ENCODE measurements at places on chromosomes 6 and 20.

GRCh38 chr6:26008470-26008869 is 45.9 kb downstream of the TRIM38 start:
- DNase-seq, result no peak

DNA sequence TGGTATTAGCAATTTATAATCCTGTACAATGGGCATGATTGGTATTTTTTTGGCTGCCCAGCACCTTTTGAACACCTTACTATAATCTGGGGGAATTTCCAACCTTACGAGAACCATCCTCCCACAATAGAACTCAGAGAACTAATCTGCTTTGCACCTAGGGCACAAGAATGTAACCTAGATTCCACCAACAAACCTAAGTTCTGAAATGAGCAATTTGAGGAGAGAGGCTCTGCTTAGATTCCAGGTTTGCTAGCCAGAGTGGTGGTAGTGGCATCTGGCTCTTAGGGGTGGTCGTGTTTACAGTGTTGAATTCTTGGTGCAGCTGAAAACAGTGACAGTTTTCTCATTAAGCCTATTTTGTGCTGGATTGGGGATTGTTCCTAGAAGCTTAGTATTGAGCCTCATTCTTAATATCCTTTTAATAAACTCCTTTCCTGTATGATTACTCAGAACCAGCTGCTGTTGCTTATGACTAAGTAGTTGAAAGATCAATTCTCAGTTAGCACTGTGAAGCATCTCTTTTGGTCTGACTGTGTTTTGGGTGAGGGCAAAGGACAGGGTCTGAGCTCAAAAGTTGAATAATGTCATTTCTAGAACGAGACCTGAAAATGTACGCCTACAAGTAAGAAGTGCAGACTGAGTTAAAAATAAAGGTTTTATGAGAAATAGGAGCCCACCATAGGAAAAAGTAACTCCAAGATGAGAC is 385.6 kb downstream of the CDKAL1 start:
- no peak for DNase-seq

DNA sequence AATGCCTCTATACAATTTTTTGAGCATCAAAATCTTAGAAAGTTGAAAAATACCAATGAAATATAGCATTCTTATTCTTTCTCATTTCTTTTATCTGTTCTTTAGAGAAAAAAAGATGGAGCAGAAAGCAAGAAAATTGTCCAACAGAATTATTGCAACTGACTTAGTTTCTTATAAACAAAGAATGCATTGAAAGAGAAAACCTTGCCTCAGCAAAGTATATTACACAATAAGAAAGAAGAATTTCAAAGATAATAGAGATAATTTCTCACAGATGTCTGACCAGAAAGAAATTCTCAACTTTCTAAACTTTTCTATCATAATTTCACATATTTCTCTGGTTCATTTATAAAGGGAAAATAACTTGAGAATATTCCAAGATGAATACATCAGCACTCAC is 47.0 kb upstream of the PRND start:
- DNase-seq, result no peak

DNA sequence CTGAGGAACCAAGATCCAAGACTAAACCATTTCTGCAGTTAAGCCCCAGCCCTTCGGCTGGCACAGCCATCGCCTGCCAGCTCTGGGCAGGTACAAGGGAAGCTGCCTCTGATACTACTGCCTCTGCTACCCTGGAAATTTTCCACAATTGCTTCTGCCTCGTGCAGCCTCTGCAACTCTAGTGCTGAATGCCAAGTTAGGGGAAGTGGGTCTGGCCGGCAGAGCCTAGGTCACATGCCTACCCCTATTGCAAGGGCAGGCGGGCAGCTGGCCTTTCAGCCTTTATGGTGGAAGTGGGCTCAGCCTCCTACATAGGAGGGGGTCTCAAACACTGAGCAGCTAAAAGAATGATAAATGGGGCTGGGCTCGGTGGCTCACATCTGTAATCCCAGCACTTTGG is 44.5 kb upstream of the TULP1 start:
- DNase-seq, result no peak

DNA sequence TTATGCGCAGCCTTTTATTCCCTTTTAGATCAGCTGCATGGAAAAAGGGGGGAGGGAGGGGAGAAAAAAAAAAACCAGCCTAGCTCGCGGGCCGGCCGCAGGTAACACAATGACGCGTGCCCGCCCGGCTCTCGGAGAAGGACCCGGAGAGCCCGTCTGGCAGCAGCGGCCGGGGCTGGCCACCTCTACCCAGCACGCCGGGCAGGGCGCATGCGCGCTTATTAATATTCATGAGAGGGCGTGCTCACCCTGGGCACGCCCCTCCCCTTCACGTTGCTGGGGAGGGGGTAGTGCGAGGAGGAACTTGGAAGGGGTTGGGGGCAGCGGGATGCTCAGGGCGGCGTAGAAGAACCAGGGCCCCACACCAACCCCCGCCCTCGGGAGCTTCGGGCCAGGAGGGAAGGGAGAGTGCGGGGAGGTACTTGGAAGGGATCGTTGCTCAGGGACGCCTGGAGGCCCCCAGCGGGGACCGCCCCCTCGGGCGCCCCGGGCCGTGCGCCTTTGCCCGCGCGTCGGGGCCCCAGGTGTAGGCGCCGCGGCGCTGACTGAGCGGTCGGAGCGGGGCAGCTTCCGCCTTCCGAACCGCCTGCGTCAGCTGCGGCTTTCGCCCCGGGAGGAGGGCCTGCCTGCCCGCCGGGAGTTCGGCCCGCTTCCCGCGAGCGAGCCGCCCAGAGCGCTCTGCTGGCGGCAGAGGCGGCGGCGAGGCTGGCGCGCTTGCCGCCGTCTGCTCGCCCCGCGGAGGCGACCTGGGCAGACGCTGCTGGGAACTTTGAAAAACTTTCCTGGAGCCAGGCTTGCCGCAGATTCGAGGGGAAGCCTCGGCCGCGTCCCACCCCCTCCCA is at the start of gene JAG1:
Gene JAG1, minus strand, starts transcription at position 158 of the 842 bp plus-strand sequence. CDS start 469 bp downstream, outside the sequence.
- DNase-seq, result peak; percentile 90

- DNase-seq, result no peak
These were observed 92.1 kb downstream of the TXNDC5 start for GRCh38 chr6:7818257-7819214.

DNA sequence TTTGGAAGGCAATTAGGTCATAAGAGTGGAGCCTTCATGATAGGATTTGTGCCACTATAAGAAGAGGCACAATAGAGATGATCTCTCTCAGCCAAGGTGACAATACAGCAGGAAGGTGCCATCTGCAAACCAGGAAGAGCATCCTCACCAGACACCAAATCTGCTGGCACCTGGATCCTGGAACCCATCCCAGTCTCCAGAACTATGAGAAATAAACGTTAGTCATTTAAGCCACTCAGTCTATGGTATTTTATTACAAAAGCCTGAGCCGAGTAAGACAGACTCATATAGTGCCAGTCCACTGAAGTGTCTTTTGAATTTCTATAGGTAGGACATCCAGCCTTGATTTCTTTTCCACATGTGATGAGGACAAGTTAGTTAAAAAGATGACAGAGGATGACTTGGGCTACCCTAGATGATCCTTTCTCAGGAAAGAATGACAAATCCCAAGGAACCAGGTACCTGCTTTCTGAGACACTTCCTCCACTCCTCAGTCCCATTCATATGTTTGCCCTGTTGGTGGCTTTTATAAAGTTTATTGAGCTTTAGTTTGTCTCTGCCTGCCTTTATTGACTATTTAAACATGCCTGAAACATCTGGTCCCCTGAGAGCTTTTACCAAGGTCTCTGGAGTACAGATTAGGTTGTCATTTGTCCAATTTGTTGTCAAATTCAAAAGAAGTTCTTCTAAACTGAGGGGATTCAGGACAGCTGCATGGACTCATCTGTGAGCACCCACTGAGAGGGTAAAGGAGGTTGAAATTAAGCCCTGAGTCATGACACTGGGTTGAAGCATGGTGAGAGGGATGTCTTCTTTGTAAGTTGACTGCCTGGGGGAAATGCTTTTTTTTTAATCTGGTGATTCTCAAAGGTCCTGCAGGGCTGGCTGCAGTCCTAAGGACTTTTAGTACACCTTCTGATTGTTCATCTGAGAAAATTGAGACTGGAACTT is 165.0 kb upstream of the PLCB4 start:
- DNase-seq, result no peak

GRCh38 chr6:154611241-154611640 is 100.8 kb upstream of the CNKSR3 start:
- DNase-seq, result no peak

DNA sequence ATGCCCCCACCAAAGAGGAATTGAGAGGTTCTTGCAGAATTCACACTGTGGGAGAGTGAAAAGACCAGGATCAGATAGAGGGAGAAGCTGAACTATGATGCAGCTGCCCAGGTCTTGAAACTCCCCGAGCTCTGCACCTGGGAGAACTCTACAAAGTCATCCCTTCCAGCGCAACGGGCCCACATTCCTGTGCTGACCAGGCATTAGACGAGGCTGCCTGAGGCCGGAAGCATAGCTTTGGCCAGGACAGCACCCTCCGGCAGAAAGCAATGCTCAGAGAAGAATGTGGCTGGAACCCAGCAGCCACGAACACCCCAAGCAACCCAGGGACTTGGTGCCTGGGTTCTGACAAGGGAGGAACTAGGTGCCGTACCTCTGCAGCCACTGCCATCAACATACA is 281.5 kb upstream of the CDH4 start:
- no peak for DNase-seq

DNA sequence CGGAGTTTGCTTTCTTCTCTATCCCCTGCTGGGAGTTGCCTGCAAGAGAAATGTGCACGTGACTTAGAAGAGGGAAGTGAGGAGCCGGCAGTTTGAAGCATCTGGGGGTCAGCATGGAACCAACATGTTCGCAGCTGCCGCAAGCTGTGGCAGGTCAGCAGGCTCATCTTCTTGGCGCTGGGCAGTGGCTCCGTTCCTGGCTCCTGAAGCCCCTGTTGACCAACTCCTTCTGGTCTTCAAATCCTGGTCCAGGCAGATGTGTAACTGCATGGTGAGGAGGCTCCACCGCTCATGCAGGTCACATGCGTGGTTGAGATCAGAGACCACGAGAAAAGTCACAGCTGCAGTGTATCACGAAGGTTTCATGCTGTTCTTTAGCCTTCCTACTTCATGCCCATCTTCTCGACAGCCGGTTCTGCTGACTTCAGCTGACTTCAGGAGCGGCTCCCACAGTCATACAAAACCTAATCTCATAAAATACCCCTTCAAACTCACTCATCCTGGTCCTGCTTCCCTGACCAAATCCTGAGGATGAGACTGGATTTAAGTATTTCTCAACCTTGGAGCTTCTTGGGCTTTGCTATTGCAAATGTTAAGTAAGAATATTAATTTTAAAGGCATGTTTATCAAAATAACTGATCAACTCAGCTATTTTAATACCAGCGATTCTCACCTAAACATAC is 44.9 kb upstream of the BCAS1 start:
- no peak for DNase-seq

DNA sequence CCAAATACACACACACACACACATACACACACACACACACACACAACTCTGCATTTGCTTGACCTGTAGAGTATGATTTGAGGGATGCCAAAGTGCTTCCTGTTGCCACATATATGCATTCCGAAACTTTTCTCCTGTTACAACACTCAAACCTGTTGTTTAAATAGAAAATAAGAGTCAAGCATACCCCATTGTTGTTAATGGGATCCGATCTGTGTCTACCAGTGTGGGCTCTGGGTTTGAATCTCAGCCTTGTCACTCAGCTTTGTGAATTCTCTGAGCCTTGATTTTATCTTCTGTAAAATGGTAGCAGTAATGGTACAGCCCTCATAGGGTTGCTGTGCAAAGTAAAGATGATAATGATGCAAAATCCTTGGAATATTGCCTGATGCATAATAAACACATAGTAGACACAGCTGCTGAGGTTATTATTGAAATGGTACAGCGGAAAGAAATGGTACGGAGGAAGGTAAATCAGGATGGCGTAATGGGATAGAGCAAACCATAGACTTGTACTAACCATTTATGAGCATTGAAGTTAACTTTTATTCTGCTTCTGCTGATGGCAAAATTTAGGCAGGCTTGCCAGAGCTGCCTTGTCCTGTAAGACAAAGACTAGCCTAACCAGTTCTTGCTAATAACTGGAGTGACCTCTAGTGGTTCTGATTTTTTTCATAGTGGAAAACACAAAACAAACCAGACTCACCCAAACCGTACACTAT is 113.5 kb upstream of the PHACTR1 start:
- DNase-seq, result peak; percentile 47

DNA sequence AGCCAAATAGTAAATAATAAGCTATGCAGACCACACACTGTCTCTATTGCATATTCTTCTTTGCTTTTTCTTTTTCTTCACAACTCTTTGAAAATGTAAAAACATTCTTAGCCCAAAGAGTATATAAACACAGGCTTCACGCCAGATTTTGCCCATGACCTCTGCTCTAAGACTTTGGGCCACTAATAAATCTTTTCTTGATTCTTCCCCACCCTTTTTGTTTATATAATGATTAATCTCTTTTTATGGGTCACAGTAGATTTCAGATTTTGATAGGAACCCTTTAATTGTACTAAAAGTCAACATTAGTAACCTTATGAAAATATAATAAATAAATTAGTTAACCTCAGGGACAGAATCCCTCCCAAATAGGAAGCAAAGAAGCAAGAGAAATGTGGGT is 15.8 kb upstream of the ENPP5 start:
- no peak for DNase-seq

DNA sequence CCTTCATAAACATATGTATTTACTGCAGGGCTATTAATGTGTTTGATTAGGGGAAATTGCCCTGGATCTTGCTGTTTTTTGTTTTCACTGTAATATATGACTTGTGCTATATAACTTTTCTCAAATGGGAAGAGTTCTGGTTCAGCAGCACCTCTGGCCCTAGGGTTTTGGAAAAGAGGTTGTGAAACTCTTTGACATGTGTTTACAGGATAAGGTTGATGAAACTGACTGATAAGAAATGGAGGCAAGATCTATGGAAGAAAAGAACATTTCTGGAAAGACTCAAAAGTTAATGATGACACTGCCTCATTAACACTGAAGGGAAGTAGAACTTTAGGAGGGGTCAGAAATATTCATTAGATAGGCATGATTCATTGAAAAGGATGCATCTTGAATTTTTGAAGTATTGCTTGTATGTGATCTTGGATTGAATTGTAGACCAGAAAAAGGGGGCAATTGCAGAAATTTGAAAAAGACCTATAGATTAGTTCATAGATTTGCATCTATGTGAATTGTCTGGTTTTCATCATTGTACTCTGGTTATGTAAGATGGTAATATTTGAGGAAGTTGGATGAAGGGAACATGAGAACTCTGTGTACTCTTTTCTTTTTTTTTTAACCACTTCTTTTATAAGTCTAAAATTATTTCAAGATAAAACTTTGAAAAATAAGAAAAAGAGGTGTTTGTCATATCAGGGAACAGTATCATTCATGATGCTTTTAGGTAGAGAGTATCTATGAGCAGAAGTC is 54.0 kb downstream of the UTRN start:
- DNase-seq, result no peak

GRCh38 chr6:75220357-75220756 is 14.5 kb upstream of the COL12A1 start:
- no peak for DNase-seq

DNA sequence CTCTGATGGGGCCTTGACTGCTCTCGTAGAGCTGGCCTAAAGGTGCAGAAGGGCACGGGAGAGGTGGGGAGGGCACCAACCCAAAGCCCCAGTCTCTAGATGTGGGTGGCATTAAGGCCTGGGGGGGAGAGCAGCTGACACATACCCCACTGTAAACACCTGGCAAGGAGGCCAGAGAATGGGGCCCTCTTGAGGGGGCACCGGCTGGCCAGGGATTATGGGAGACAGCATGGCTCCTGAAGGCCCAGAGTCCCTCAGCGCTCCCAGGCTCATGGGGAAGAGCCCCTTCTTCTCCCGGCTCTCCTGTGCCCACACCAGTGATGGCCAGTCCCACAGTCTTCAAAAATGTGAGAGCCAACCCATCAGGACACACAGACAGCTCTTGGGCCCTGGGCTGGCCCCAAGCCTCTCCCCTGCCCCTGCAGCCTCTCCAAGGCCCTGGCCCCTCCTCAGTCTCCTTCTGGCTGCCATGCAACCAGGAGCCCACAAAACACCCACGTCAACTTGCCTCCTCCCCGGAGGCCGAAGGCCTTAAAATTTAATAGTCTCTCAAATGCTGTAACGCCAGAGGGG is 58.2 kb upstream of the FOXP4 start:
- DNase-seq, result no peak

Measured in NCI-H2029 treated with DMSO at 0.1 percent for 48 hours (cell line).